ENCODE measurements at places on chromosomes 11 and 22.
A peak's percentile ranks its signal among the peaks of the same experiment; 100 is the strongest.

DNA sequence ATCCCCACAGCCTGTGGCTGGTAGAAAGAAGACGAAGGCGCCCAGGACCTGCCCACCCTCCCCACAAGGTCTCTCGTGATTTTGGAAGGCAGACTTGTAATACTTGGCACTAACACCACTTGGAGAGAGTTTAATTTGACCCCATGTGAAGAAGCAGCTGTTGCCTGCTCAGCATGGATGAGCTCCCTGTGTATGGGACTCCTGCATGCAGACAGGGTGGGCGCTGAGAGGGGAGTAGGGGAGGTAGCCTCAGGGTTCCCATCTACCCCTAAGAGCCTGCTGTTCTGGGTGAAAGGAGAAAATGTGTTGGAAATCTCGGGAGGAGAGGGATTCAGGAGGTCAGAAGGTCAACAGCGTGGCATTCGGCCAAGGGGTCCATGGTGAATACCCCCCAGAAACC, 625.9 kb downstream of the TBC1D22A start:
- DNase-seq = no peak

DNA sequence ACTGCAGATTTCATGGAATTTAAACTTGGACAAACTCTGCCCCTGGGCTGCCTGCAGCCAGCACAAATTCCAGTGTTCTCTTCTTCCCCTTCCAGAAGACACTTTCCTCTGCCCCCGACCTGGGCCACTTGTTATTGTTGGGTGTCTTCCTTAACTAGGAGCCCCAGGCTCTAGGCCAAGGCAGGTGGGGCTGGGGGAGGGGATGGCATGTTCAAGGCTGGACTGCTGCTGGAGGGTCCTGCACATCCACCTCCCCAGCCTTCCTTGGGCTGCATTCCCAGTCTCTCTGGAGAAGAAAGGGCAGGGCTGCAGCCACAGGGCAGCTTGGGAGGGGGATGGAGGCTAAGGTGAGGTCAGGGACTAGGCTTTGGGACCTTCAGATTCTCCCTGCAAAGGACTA, 11.5 kb upstream of the SLC22A6 start:
- no peak for DNase-seq

DNA sequence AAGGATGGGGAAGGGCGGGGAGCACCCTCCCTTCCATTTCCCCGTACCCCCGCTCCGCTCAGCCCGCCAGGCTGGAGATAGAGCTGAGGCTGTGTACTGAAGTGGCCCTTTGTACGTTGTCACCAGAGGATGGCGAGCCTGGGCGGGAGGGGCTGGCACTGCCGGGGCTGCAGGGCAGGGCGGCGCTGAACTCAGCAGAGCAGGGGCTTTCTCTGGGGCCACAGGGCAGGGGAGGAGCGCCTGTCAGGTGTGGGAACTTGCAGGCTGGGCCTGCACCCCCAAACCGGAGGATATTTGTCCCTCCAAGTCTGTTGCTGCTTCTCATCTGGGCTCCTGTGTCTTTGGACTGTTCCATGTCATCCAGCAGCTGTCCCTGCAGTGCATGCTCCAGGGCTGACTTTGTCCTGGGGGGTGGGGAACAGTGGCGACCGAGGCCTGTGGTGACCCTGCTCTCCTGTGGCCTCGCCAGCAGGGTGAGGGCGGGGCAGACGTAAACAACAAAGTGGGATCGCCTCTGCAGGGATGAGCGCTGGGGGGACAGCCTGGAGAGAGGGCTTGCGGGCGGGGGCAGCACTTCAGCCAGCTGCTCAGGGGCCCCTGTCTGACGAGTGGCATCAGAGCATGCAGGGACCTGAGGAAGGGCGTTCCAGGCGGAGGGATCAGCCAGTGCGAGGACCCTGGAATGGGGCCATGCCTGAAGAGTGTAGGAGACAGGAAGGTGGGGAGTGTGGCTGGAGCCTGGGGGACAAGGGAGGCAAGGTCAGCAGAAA, 13.1 kb downstream of the MGAT3 start:
- DNase-seq = no peak

GRCh38 chr11:45755281-45755859, 49.6 kb upstream of the SLC35C1 start:
- DNase-seq = no peak

DNA sequence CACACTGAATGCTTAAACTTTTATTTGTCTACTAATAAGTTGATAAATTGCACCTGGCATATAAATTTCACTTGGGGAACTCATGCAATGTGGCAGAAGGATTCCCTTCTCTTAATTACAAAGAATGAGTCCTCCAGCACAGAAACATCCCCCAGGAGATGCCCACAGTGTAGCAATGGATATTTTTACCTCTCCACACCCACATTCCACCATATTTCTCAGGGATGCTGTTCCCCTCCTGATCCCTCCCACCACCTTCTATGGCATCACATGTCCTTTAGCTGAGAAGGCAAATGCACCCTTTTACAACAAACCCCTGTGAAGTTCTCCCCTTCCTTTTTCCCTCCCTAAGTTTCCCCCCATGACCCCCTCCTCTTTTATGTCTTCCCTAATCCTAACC, 56.1 kb upstream of the UBASH3B start:
- no peak for DNase-seq

GRCh38 chr11:122115524-122116379, at the start of gene BLID:
TSS of gene BLID (minus strand) at chr11:122116215. CDS start at chr11:122115922, 293 bp downstream.
- DNase-seq = no peak

DNA sequence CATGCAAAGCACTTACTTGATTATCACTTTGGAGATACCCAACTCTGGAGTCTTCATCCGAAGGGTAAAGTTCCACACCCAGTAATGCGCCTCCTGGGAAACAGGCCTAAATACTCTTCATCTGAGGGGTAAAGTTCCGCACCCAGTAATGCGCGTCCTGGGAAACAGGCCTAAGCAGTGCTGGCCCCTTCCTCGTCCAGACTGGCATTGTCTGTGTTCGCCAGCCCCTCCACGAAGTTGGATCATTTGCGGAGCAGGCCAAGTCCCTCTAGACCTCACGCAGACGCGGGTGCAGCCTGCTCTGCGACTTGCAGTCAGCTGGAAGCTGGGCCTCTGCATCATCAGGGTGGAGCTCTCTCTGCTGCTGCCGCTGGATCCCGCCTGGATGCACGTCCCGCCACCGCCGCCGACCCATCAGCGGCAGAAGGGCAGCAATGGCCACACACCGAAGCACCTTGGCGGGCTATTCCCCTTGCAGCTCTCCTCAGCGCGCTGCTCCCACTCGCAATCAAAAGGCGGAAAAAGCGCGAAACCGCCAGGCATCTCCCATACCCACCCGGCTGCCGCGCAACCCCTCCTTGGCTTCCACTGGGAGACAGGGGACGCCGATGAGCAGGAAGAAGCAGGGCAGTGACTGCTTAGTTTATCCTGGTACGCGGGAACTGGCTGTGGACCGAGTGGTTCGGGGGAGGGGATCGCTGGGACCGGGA, 34.1 kb upstream of the GLYATL1 start:
- DNase-seq = peak; percentile 56

DNA sequence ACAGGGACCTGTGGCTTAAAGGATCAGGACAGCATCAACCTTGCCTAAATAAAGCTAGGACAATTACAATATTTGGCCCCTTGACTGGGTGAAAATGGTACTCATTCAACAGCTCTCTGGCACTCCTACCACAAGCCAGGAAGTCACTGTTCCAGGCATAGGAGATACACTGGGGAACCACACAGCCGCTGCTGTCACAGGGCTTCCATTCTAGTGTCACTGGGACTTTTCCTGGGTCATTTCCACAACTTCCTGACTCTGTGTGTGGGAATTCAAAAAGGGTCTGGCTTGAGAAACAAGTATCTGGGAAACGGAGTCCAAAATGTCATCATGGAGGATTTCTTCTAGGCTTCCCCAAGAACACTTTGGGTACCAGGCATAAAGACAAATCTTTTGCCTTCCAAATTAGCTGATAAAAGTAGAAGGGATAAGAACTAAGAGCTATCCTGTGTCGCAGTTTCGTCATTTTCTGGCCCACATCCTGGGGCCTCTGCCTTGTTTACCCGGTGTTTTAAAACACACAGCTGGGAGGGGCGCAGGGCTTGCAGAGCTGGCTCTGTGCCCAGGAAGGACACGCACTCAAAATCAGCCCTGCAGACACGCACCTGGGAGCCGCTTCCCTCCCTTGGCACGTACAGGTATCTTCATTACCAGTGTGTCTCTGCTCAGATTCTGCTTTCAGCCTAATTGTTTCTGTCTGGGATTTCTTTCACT, 38.0 kb downstream of the TMEM45B start:
- no peak for DNase-seq

- DNase-seq = no peak
These were observed 129.0 kb upstream of the TEAD1 start for GRCh38 chr11:12544986-12545775.

DNA sequence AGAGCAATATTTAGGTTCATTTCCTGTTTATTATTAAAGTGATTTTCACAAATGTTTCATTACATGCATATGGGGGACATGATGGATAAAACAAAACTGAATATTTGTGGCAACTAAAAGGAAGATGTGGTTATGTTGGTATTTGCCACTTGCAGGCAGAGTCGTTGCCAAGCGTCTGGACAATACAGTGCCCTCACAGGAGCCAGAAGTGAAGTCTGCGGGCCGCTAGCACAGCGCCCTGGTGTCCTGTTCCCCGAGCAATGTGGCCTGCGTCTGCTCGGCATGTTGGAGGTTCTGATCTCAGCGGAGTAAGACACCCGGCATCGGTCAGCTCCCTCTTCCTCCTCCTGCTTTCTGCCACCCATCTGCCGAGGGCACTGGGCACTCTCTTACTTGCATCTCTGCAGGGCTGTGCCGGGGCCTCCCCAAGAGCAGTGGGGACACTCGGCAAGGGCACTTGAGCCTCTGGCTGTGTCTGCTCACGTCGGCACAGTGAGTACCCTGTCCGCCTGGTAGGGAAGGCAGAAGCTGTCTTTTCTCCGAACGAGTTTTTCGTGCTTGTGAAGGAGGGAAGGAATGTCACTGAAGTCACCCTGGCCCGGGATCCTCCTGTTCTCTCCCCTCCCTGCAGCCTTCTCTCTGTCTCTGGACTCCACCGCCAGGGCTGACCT, 10.5 kb upstream of the TTLL12 start:
- DNase-seq = no peak

DNA sequence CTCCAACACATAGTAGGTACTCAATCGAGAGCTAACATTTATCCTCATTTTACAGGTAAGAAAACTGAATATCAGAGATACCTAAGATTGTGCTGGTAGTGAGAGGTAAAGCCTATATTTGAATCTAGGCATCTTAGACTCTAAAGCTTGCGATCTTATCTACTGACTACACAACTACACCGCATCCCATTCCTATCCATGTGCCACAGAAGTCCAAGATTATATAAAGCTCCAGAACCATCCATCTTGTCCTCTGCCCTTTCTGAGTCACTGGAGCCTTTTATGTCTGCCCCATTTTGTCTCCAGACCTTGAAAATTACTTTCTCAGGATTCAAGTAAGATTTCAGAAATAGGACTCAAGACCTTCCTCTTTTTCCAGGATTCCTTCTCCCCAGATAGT, 84.4 kb downstream of the OR5AK2 start:
- DNase-seq = peak; percentile 8

GRCh38 chr11:47379317-47379716, 970 bp upstream of the SPI1 start:
- no peak for DNase-seq

- DNase-seq = no peak
These were observed 36.1 kb upstream of the OR8B8 start for GRCh38 chr11:124481365-124482323.

DNA sequence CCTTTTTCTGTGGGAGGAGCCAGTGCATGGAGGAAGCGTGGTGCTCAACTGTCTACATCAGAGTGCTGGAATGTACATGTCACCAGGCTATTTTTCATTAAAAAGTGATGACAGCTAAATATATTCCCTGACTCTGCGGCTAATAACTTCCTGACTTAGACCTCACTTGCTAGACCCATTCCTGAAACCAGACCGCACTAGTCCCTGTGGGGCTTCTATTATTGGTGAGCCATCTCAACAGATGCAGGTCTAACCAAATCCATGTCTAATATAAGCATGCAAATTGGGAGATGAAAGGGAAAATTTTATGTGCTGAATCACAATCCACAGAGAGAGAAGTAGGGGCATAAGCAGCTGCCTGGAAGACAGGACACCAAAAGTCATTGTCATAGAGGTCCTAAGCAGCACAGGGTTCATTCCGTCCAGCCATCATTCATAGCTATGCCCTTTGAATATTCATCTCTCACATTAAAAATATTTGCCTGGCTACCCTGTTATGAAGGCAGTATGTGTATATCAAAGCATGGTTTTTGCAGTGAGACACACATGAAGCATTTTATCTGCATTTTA, 110.9 kb upstream of the BLID start:
- DNase-seq = no peak

DNA sequence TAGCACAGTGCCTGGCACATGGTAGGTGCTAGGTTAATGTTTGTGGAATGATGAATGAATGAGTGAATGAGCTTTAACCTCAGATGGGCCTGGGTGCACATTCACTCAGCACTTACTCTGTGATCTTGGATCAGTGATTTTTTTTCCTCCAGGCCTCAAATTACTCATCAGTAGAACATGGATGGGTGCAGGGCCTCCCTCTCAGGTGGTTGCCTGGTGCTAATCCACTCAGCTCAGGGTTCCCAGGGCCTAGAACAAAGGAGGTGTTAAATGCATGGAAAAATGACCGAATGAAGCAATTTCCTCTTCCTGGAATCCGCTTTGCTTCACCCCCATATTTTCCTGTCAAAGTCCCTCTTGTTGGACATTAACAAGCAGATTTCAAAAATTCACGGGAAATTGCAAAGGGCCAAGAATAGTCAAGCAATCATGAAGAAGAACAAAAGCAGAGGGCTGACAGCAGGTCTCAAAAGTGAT, 93.5 kb downstream of the MYEOV start:
- no peak for DNase-seq

- no peak for DNase-seq
These were observed 12.6 kb downstream of the INSC start for GRCh38 chr11:15127341-15127740.

- DNase-seq = no peak
These were observed 192.7 kb downstream of the NAV2 start for GRCh38 chr11:19905280-19905853.

- DNase-seq = no peak
These were observed 9.3 kb downstream of the TTLL8 start for GRCh38 chr22:50048836-50049235.

GRCh38 chr11:11622340-11622706, 518 bp upstream of the GALNT18 start:
- DNase-seq = no peak

- DNase-seq = no peak
These were observed 2120.6 kb upstream of the RAG2 start for GRCh38 chr11:38718659-38719058.

- no peak for DNase-seq
These were observed 11.6 kb downstream of the GRIK4 start for GRCh38 chr11:120523196-120523595.

- no peak for DNase-seq
These were observed 1375.9 kb upstream of the RAG2 start for GRCh38 chr11:37973941-37974340.

DNA sequence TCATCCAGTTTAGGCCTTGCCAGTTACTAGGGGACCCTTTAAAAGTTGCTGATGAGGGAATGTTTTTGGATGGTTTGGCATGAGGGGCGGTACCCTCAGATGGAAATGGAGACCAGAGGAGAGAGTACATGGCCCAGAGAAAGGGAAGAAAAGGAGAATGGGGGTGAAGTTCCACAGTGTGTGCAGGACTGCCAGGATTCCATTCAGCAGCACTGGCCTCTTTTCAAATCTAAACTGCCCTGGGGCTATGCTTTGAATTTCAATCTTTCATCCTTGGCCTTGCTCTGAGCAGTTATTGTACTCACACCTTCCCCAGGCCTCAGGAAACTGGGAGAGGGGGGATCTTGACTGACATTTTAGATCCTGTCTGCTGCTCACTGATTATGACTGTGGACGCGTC, 3.0 kb downstream of the SLC3A2 start:
- no peak for DNase-seq

GRCh38 chr11:116471608-116472256, 301.1 kb downstream of the BUD13 start:
- DNase-seq = no peak

Measured in HS-27A (cell line).